ENCODE measurements at places on chromosomes 4 and X.

GRCh38 chr4:91963486-91963885, 340.3 kb upstream of the GRID2 start:
- DNase-seq: no peak

DNA sequence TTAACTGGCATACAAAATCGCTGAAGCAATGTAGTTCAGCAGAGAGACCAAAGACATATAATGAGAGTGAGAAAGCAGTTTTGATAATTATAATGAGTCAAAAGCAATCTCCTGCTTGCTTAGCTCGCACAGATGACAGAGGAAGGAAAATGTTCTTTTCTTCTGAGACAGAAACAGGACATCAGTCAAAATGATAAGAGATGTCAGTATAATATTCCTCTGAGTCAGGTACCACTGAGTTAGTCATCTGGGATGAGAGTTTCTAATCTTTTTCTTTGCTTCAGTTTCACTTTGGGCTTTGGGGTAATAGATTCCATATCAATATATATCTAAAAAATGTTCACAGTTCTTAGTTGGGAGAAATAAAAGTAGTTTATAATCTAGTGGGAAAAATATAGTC, 387.2 kb downstream of the PCDH7 start:
- no peak for DNase-seq

GRCh38 chrX:120316587-120317283, 5.5 kb upstream of the TMEM255A start:
- DNase-seq: no peak

DNA sequence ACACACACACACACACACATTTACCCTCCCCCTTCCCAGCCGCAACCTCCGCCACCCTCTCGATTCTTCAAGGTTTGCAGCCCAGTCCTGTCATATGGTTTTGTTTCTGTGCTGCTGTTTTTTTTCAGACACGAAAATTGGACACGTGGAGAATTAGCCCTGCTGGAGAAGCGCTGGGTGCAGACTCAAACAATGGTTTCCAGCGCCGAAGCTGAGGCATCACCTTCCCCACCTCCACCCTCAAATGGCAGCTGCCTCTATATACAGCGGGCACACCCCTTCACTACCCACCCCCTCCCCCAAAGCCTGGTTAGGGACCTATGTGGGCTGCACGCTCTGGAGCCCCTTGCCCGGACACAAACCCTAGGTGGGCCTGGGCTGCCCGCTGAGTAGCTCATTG, 87.9 kb downstream of the BCOR start:
- no peak for DNase-seq

DNA sequence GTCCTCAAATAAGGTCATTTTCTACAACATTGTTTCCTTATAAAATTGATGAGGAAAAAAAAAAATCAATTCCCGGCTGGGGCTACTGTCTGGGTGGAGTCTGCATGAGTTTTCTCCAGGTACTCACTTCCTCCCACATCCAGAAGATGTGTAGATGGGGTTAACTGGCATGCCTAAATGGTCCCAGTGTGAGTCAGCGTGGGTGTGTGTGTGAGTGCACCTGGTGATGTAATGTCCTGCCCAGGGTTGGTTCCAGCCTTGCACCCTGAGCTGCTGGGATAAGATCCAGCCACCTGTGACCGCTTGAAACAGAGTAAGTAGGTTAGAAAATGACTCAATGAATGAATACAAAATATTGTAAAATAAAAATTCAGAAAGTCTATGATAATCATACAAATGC, 11.1 kb downstream of the USP26 start:
- DNase-seq: no peak

DNA sequence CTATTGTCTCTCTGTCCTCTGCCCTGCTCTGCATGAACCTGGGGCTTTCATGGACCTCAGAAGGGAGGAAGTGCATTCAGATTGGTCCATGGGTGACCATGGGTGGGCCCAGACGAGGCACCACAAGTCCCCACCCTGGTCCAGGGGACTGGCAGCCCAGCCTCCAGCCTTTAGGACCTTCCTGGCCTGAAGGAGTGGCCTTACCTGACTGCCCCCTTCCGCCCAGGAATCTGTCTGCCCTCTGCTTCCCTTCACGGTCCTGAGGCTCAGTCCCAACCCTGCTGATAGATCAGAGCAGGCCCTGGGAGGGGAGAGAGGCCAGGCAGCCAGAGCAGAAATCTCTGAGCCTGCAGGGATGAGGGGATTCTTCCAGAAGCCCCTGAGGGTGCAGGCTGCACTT, 455.4 kb downstream of the PCDH18 start:
- DNase-seq: no peak

GRCh38 chr4:156764145-156764544, 207.5 kb downstream of the PDGFC start:
- DNase-seq: no peak

- DNase-seq: no peak
These were observed 226.2 kb upstream of the TENM3 start for GRCh38 chr4:182017038-182017437.

DNA sequence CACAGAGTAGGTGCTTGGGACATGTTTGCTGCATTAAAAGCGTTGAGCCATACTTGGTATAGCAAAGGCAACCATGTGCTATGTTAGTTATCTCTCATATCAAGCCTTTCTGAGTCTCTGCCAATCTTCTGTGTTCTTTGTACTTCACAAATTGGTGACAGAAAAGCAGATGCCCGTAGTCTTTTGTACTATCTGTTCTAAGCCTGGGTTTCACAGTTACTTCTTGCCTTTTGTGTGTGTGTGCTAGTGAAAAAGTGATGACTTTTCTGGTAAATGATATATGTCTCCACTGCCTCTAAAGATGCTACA, 16.1 kb upstream of the KLHL2 start:
- peak; percentile 21 for DNase-seq

- DNase-seq: no peak
These were observed 152.8 kb upstream of the CXorf51A start for GRCh38 chrX:146967306-146967705.

DNA sequence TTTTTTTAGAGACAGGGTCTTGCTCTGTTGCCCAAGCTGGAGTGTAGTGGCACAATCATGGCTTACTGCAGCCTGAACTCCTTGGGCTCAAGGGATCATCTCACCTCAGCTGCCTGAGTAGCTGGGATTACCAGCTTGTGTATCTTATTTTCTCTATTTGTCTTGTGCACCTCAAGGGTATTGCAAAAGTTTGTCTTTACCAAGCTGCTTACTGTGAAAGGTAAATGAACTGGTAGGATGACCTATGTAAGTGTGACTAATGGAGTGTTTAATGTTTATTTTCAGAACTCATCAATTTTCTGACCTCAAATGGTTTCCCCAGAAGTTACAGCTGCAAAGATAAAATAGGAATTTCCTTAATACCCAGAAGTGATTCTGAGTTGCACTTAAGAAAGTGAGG, 5.3 kb upstream of the FGA start:
- DNase-seq: no peak

GRCh38 chr4:155724731-155725130, 34.1 kb upstream of the GUCY1B1 start:
- DNase-seq: no peak

GRCh38 chr4:87092389-87093141, 127.9 kb downstream of the KLHL8 start:
- DNase-seq: no peak

- DNase-seq: no peak
These were observed 26.8 kb downstream of the ZMAT1 start for GRCh38 chrX:101904996-101905395.

DNA sequence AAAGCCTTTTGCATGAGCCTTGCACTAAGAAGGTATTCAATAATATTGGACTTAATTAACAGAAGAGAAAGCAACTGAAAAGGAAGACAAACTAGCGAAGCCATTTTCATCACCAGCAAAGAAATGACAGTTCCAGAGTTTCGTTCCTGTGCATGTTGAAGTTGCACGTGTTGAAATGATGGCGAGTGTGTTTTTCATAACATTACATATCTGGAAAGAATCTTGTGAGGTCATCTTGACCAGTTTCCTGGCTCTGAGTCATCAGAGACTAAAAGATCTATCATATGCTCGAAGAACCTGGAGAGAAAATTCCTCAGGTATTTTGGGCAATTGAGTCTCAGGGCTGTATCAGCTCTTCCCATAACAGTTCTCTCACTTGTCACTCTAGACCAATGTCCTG, 106.2 kb upstream of the MAML3 start:
- no peak for DNase-seq

GRCh38 chrX:44484607-44485146, 58.0 kb downstream of the FUNDC1 start:
- DNase-seq: no peak

DNA sequence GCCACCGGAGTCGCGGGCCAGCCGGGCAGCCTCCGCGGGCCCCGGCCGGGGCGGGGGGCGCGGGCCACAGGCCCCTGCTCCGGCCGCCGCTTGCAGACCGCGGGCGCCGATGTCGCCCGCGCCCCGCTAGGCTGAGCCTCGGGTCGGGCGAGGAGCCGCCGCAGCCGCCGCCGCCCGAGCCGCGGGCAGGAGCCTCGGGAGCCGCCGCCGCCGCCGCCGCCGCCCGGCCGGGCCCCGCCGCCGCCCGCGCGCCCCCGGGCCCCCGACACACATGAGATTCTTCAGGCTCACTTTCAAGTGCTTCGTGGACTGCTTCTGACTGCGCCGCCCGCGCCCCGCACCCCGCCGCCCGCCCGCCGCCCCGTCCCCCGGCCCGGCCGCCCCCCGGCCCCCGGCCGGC, 345 bp downstream of the SLC6A8 start:
- DNase-seq: no peak

DNA sequence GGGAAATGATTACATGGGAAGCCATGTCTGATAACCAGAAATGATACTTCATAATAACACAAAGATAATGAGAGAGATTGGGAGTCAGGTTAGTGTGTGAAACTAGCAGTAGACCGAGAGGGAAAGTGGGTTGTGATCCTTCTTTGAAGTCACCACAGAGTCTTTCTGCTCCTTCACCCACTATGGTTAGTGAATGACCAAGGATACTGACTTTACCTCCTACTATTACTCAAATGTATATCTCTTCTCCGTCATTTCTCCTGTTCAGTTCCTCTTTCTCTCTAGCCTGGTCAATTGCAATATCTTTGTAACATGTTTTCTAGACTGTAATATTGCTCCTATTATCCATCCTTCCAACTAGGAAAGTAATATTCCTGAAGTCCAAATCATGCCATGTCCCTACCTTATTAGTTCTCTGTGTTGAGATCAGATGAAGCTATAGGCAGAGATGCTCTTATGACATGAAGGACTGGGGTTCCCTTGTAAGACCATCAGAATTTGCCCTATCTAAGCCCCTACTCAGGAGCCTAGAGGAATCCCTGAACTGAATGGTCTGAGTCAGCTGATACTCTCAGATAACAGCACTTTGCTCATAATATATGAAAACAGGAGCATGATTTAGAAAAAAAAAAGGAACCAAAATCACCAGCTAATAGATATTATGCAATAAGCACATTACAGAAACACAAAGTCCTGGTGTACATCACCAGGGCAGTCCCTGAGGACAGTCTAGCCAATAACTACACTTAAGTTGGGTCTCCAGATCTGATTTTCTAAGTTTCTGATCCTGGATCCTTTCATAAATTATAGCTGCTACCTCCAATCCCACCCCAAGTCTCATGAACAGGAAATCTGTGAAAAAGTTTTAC, 81.2 kb downstream of the SHROOM3 start:
- no peak for DNase-seq

GRCh38 chrX:40154250-40154852, 56.6 kb upstream of the BCOR start:
- DNase-seq: no peak

GRCh38 chr4:116501954-116502353, 583.4 kb downstream of the TRAM1L1 start:
- DNase-seq: no peak

DNA sequence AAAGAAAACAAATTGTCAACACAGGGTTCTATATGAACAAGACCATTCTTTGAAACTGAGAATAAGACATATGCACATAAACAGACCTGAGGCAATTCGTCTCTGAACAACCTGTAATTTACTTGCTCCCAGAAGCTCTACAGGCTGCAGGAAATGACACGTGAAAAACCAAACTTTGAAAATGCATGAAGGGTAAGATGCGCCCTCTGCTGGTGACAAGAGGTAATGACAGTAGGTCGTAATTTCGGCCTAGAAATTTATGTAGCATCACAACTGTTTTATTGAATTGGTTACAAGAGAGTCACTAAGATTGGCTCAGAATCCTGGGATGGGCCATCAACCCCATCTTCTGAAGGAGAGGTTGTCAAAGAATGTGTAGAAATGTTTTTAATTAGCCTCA, 276.5 kb downstream of the PPP4R3C start:
- peak; percentile 23 for DNase-seq
